ENCODE measurements at places on chromosomes 6 and 20.

GRCh38 chr20:38932457-38933120 lies 6.4 kb downstream of the FAM83D start:
- peak; percentile 56 for DNase-seq

DNA sequence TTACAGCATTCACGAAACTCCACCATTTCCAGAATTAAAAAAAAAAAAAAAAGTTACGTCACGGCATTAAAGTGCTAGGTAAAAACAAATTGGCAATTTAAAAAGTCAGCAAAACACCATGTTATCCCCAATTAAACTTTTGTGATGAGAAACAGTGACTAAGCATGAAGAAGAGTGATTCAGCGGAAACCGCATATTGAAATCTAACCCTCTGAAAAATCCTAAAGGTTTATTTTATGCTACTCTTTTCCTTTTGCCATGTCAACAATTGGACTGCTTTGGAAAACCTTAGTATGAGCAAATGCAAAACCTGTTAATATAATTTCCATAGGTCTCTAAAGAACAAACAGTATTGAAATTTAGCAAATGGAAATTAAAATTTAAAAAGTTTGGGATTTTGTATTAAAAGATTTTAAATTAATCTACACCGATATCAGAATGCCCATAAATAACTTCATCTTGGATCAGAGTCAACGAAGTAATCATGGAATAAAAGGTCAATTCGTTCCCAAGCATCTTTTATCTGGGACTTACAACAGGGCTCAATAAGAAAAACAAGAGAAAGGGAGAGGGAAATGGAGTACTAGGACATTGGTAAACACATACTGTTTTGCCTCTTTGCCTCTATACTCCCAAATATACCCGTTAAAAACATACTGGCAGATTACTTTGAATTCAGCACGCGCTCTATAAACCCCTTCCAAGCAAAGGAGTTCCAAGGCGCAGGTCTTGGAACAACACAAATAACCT lies 1.1 kb downstream of the FBXO30 start:
- DNase-seq = peak; percentile 81

DNA sequence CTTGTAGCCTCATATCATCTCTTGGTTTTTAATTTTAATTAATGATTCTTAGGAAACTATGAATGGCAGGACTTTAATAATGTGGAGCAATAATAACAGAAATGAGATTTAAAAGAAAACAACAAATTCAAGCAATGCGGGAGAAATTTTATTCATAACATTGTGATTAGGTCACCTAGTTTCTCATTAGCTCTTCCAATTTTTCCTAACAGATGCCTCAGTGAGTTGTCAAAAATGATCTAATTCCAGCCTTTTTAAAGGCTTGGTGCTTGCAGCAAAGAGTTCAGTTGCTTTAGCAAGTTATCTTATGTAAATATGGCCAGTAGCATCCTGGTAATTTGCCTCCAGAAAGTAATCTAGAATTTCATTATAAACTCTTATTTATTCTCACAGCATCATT lies 20.4 kb downstream of the PDE7B start:
- peak; percentile 67 for DNase-seq

DNA sequence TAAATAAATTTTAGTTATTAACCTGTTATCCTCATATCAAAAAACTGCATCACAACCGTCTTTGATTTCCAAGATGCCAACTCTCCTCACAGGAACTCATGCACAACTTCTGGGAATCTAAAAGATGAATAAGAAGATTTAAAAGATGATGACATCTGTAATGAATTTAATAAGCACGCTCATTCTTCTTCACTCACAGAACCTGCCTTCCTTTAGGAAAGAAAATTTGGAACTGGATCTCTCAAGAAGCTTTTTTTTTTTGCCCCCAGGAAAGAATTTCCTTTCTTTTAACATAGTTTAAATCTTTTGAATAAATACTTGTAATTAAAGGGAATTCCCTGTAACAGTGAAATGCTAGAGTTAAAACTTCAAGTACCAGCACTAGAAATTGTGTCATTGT lies 161.5 kb downstream of the HIVEP2 start:
- DNase-seq = peak; percentile 25

- peak; percentile 5 for DNase-seq
Measured at GRCh38 chr6:31035862-31036497, 25.7 kb downstream of the MUC22 start.

Data from fibroblast of mammary gland (primary cell).